ENCODE measurements at places on chromosomes 3 and 15. TPM values are rescaled to one million over a fixed set of nuclear protein-coding genes. Genes with fewer than 3 reads are reported as not detected.

Gene NOX5
- 0.16 TPM for total RNA-seq

Gene PHLDB2
- total RNA-seq: 32.5 TPM

Gene KAT2B
- total RNA-seq: 7.3 TPM

Gene GOLGA8H
- 1.6 TPM for total RNA-seq

Gene KLF15
- 0.49 TPM for total RNA-seq
